SK-N-SH treated with all-trans-retinoic acid at 6 μM for 48 hours (cell line): ENCODE measurements at places on chromosomes 5 and 9.

GRCh38 chr9:134781591-134782302 lies 98.9 kb upstream of the FCN2 start:
- no peak for ATAC-seq

- no peak for ATAC-seq
These were observed 7.5 kb upstream of the CNOT6 start for GRCh38 chr5:180486636-180487149.

- ATAC-seq = no peak
These were observed 321.5 kb downstream of the ENC1 start for GRCh38 chr5:74319076-74319475.

GRCh38 chr5:179822444-179822990 lies 1.8 kb downstream of the SQSTM1 start:
- no peak for ATAC-seq

DNA sequence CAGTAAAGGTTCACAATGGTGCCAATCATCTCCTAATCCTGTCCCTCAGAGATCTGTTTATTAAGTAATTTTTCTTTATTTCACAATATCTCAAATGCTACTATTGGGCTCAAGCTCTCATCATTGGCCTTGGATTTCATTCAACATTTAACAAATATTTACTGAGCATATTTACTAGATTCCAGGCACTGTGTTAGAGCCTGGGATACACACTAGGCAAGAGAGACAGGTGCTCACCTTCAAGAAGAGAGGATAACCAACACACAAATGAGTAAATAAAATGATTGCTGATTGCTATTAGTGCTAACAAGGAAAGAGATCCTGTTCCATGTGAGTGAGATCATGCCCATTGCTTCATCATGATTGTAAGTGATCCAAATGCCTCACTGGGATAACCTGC lies 27.4 kb downstream of the PPP2R2B start:
- ATAC-seq = no peak

GRCh38 chr9:98899408-98900056 lies 44.2 kb upstream of the COL15A1 start:
- ATAC-seq = peak; percentile 76

GRCh38 chr9:108363311-108363710 lies 492.5 kb downstream of the ACTL7B start:
- no peak for ATAC-seq

- no peak for ATAC-seq
These were observed 94.3 kb upstream of the STK32A start for GRCh38 chr5:147140558-147140957.

DNA sequence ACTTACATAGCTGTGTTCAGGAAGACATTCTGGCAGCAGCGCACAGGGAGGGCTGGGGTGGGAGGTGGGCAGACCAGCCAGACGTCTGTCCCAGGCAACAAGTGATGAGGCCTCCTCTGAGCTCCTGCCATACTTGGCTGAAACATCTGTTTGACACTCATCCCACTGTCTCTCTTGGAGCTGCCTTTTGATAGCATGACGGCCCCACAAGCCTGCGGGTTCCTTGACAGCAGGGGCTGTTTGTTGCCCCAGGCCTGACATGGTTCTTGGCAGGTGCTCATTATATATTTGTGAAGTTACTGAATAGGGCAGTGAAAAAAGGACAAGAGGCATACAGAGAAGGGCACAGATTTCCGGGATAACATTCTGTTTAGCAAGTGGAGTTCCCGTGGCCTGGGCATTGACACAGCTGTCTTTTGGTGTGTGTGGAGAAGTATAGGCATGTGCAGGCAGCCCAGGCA lies 22.2 kb upstream of the B4GALT1 start:
- ATAC-seq = no peak

DNA sequence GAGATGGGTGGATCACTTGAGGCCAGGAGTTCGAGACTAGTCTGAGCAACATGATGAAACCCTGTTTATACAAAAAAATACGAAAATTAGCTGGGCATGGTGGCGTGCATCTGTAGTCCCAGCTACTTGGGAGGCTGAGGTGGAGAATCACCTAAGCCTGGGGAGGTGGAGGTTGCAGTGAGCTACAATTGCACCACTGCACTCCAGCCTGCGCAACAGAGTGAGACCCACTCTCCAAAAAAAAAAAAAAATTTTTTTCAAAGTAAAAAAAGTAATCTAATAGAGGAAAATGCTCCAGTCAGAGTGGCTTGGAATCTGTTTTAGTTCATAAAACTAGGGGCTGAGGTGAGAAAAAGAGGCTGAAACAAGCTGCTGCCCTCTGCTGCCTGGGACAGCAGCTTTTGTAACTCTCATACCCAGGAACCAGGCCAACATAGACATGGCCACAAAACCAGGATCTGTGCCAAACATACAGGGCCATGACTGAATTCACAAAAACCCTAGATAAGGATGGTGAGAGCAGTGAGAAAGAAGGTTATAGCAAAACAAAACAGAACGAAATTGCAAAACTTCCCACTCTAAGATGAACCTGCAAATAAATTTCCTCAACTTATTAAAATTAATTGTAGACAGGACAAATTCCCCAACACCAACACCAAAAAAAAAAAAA lies 13.1 kb upstream of the DCAF12 start:
- ATAC-seq = peak; percentile 91

DNA sequence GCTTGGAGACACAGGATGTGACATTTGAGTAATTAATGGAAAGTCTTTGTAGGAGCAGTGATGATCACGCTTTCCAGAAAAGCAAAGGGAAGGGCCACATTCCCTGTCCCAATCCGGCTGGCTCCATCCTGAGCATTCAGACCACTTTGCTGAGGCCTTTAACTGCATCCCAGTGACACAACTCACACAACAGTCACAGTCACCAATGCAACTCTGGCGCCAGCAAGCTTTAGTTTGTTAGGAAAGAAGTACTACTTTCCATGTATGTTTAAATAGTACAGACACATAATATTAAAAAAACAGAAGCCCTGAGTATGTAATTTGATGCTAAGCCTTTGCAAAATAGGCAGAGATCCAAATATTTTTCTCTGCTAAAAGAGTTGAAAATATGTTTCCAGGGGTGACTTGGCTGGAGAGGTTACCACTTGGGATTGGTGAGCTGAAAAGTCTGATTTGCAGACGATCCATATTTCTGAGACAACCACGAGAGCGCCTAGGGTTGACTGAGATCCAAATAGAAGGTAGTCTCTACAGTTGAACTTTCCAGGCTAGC lies 31.7 kb upstream of the GAS1 start:
- peak; percentile 48 for ATAC-seq

- peak; percentile 67 for ATAC-seq
These were observed 160.1 kb downstream of the GHR start for GRCh38 chr5:42583322-42583721.

DNA sequence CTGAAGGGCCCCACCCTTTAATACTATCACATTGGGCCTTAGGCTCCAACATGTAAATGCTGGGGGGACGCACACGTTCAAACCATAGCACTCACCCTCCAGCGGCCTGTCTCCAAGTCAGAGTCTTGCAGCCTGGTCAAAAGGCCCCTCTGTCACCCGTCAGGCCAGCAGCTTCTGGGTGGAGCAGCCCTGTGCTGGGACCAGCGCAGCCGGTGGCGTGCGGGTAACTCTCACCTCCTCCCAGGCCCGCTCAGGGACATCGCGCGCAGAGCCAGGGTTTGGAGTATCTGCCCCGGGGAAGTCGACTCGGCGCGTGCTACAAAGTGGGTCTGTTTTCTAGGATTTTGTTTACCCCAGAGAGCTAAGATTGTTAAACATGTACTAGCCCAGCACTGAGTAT lies 93.0 kb upstream of the COL5A1 start:
- ATAC-seq = no peak

- no peak for ATAC-seq
These were observed 36.1 kb upstream of the UBE2D2 start for GRCh38 chr5:139524940-139525585.

DNA sequence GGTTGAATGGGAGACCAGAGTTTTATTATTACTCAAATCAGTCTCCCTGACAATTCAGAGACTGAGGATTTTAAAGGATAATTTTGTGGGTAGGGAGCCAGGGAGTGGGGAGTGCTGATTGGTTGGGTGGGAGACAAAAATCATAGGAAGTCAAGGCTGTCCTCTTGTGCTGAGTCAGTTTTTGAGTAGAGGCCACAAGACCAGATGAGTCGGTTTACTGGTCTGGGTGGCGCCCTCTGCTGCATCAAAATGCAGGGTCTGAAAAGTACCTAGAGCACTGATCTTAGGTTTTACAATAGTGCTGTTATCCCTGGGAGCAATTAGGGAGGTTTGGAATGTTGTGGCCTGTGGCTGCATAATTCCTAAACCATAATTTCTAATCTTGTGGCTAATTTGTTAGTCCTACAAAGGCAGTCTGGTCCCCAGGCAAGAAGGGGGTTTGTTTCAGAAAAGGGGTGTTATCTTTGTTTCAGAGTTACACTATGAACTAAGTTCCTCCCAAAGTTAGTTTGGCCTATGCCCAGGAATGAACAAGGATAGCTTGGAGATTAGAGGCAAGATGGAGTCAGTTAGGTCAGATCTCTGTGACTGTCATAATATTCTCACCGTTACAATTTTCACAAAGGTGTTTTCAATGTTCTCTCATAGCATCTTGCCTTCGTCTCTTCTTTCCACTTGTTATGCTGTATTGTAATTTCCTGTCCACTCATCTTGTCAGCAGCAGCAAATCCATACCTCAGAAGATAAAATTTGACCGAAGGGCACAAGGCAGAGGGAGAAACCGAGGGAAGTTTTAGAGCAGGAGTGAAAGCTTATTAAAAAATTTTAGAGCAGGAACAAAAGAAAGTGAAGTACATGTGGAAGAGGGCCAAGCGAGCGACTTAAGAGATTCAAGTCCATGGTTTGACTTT lies 59.2 kb upstream of the CLINT1 start:
- ATAC-seq = peak; percentile 83

GRCh38 chr5:6899221-6899620 lies 186.0 kb downstream of the TENT4A start:
- no peak for ATAC-seq
